GM12891 (cell line): ENCODE measurements at places on chromosomes 16 and 17.

- DNase-seq, result peak; percentile 64
Observed at GRCh38 chr16:31477220-31478216, 5.4 kb upstream of the SLC5A2 start.

- DNase-seq, result no peak
Observed at GRCh38 chr16:4752351-4753100, 14.4 kb downstream of the ZNF500 start.

DNA sequence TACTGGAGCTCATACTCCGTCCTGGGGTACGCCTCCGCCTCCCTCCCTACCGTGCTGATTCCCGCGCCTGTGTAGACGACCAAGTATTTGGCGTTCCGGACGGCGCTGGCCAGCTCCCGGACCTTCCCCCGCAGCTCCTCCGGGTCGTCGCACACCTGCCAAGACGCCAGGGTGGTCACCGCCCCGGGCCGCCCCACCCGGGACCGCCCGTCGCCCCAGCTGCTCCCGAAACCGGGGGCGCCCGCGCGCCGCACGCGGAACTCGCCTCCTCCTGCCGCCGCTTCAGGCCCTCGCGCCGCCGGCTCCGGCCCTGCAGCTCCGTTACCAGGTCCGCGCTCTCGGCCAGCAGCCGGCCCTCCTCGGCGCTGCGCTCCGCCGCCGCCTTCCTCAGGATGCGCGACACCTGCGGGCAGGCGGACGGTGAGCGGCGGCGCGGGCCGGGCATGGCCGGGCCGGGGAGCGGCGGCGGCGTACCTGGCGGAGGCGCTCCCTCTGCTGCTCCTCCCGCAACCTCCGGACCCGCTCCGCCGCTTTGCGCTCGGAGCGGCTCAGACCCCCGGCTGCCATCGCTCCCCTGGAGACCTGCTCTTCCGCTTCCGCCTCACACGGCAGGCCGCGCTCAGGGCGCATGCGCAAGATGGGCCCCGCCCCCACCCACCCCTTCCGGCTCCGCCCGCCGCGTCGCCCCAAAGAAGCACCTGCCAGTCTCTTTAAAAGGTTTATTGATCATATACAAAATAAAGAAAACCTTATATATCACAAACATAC, at the start of gene SIRT7:
Gene SIRT7, minus strand, starts transcription at position 612 of the 768 bp plus-strand sequence. Its CDS starts 45 bp downstream, at position 567.
- DNase-seq, result peak; percentile 100

DNA sequence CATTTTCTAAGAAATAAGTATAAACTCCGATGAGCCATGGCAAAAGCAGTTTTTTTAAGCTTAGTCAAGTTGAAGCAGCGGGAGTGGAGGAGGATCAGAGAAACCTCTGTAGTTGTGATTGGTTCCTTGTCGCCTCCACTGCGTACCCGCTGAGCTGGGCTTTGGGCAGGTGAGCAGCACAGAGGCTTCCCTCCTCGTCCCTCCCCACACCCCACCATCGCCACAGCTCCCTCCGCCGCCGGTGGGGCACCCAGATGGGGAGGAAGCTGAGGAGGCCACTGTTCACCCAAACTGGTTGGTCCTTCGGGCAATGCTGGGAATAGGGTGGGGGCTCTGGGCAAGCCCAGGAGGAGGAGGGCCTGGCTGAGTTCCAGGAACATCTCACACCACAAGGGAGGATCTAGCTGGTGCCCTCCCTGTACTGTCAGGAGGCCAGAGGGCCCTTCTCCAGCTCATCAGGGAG, 5.2 kb upstream of the MRPL38 start:
- DNase-seq, result no peak

DNA sequence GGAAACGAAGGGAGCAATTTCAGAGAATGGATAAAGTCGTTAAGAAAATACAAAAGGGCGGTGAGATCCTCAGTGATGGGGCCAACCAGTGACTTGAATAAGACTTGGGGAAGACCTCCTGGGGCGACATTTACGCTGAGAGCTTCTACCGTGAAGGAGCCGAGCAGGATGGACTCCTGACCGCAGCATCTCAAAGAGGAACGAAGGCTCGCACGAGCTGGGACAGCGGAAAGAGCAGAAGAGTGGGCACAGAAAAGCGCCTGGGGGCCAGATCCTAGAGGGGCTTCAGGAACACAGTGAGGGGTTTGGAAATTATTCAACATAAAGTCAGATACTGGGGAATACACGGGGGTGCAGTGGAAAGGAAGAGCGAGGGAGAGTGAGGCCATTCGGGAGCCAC, 17.5 kb downstream of the ZNF750 start:
- no peak for DNase-seq

DNA sequence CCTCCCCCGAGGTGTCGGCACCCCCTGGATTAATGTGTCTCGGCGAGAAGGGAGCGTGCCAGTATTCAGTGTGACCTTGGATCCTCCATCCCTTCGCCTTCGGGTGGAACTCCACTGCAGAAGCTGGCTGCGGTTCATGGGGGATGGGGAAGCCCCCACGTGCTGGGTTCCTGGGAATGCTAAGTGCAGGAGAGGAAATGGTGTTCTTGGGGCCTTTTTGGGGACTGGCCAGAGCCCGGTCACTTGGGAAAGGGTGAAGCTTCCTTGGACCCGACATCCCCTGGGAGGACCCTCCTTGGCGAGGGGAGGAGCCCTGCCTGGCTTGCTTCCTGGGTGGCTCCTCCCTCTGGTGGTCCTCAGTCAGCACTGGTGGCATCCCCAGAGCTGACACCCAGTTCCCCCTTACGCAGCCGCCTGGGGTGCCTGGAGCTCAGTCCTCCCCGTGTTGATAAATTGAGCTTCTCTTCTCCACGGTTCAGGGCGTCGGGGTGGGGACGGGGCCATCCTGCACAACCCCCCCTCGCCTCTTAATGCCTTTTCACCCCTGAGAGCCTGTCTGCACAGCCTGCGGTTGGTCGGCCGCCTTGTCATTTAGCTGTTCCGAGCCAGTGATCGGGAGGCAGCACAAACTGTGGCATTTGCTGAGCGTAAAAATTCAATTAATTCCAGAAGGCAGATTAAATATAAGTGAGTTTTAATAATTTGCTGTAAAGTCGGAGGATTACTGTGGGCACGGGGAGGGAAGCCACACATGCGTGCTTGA, 30.7 kb upstream of the GSE1 start:
- DNase-seq, result no peak

DNA sequence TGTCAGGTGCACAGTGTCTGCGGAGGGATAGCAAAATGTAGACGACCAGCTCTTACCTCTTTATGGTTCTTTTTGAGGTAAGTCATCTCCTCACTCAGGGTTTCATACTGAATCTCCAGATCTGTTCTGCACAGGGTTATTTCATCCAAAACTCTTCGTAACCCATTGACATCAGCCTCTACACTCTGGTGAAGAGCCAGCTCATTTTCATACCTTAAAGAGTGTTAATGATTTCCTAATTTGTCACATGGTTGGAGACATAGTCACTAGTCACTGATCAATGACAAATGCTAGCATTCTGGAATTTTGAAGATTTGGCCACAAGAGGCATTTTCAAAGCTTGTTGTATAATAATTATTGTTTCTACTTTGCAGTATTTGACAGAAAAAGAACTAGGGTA, 1.3 kb downstream of the KRT25 start:
- DNase-seq, result no peak

DNA sequence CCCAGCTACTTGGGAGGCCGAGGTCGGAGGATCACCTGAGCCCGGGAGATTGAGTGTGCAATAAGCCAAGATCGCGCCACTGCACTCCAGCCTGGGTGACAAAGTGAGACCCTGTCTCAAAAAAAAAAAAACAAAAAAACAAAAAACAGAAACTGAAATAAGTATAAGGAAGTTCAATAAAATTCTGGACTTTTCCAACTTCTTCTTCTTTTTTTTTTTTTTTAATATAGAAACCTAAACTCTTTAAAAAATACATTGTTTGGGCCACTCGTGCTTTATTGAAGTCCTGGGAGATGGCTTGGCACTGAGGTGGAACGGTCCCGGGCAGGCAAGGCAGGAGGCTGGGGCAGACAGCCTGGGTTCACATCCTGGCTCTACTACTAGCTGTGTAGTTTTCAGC, 36.8 kb downstream of the KATNIP start:
- DNase-seq, result no peak
